ENCODE measurements at places on chromosomes 1 and 21. TPM values are rescaled to one million over a fixed set of nuclear protein-coding genes. Genes with fewer than 3 reads are reported as not detected.

Gene KRTAP13-2
- total RNA-seq = not detected

- DNase-seq = no peak
Measured at GRCh38 chr1:60055336-60055735, 18.2 kb downstream of the C1orf87 start.

GRCh38 chr1:90973897-90974798, 47.7 kb downstream of the ZNF644 start:
- peak; percentile 59 for DNase-seq

GRCh38 chr1:89351597-89352311, 12.1 kb upstream of the GBP6 start:
- DNase-seq = no peak

- no peak for DNase-seq
Measured at GRCh38 chr1:174206148-174206836, 47.0 kb downstream of the RABGAP1L start.

- no peak for DNase-seq
Measured at GRCh38 chr21:34320011-34320410, 43.8 kb upstream of the KCNE2 start.

GRCh38 chr1:29821605-29822004, 585.3 kb downstream of the PTPRU start:
- no peak for DNase-seq

- DNase-seq = no peak
Measured at GRCh38 chr1:224211206-224211962, 28.3 kb downstream of the DEGS1 start.

Gene TMPRSS15
- total RNA-seq = not detected

GRCh38 chr1:26373281-26373680, 731 bp upstream of the ZNF683 start:
- no peak for DNase-seq

DNA sequence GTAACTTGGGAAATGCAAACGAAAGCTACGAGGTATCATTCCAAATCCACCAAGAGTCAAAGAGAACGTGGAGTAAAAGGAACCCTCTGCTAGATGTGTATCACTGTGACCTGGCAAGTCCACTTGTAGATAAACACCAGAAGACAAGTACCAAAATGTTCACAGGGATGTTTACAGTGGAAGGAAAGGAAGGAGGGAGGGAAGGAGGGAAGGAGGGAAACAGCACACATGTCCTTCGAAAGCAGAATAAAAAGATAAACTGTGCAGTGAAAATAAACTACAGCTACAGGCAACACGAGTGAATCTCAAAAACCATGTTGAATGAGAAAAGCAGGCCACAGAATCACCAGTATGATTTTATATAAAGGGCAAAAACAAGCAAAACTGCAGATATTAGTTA, 59.9 kb downstream of the TP53BP2 start:
- no peak for DNase-seq

- DNase-seq = no peak
Measured at GRCh38 chr1:156709757-156710489, 4.5 kb upstream of the CRABP2 start.
